ENCODE measurements at places on chromosomes 7 and 10. TPM values are rescaled to one million over a fixed set of nuclear protein-coding genes. Genes with fewer than 3 reads are reported as not detected.

- no peak overlapping the region for H3K4me3 ChIP-seq
- H3K36me3 ChIP-seq, result no peaks in the 10 kb centered on the region
- no peaks in the 10 kb centered on the region for H3K4me1 ChIP-seq
- no peak overlapping the region for H3K27ac ChIP-seq
- no peaks in the 10 kb centered on the region for H3K27me3 ChIP-seq
Measured at GRCh38 chr7:37832194-37832593, 16.2 kb upstream of the NME8 start.

DNA sequence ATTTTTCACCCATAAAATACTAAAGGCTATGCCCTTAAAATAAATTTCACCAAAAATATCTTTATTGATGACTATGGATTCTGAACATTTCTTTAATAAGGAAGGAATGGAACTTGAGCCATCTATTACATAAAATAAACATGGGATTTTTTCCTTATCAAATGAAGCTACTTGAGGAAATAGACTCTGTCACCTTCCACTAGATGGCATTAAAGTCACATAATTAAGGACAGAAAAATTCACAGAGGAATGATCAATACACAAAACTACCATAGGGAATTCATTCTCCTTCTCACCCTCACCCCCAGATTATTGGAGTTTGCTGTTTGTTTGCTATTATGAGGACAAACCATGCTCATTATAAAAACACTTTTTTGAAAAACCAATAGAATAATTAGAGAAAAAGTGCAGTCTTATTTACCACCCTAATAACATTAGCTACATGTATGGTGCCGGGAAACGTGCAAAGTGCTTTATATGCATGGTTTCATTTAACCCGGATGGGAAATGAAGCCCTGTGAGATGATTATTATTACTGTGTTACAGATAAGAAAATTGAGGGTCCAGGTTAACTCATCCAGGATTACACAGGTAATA, 21.1 kb upstream of the FOXI2 start:
- no peak overlapping the region for H3K27ac ChIP-seq
- H3K36me3 ChIP-seq, result no peaks in the 10 kb centered on the region
- H3K4me1 ChIP-seq, result no peaks in the 10 kb centered on the region
- H3K27me3 ChIP-seq, result no peaks in the 10 kb centered on the region
- DNase-seq, result peak; percentile 9

DNA sequence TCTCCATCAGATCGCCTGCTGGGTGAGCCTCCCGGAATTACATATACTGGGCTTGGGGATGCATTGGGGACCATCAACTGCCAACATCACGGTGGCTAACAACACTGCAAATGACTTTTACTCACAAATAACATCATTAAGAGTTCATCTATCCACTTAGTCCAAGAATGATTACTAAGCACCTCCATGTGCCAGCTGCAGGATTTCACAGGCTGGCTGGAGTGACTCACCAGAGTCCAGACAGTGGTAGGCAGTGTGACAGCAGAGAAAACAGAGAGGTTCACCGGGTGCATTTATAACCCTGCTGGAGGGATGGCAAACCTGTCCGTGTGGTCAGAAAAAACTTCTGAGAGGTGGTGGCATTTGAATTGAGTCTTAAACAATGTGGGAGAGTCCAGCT, 3.2 kb upstream of the IGFBP3 start:
- no peak overlapping the region for H3K4me3 ChIP-seq
- H3K27me3 ChIP-seq, result peaks cover 9% of the 10 kb centered on the region
- H3K36me3 ChIP-seq, result no peaks in the 10 kb centered on the region
- peaks cover 43% of the 10 kb centered on the region for H3K4me1 ChIP-seq
- H3K27ac ChIP-seq, result peak overlapping the region; percentile 54

GRCh38 chr7:47228386-47229014, 353.4 kb downstream of the TNS3 start:
- DNase-seq, result no peak
- no peak overlapping the region for H3K4me3 ChIP-seq
- H3K27me3 ChIP-seq, result no peaks in the 10 kb centered on the region

GRCh38 chr7:80468931-80469714, 42.7 kb downstream of the GNAT3 start:
- peaks cover 7% of the 10 kb centered on the region for H3K4me1 ChIP-seq
- H3K27me3 ChIP-seq, result no peaks in the 10 kb centered on the region
- no peak overlapping the region for H3K4me3 ChIP-seq
- no peaks in the 10 kb centered on the region for H3K36me3 ChIP-seq

The ZCWPW1 gene
- 2.6 TPM for total RNA-seq

The FOXP2 gene
- 3.3 TPM for total RNA-seq

DNA sequence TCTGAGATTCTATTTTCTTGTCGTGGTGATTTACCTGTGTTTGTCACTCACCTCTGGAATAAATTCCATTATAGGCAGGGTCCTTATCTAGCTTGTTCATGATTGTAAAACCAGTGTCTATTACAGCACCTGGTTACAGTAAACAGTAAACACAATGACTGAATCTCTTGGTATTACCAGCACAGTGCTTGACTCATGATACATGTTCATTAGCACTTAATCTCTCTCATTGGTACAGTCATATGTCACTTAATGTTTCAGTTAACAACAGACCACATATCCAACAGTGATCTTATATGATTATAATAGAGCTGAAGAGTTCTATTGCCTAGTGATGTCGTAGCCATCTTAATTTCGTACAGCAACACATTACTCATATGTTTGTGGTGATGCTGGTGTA, 1.6 kb upstream of the TASOR2 start:
- H3K27ac ChIP-seq, result no peak overlapping the region
- no peak overlapping the region for H3K4me3 ChIP-seq
- H3K4me1 ChIP-seq, result peaks cover 4% of the 10 kb centered on the region
- DNase-seq, result no peak
- H3K36me3 ChIP-seq, result no peaks in the 10 kb centered on the region

DNA sequence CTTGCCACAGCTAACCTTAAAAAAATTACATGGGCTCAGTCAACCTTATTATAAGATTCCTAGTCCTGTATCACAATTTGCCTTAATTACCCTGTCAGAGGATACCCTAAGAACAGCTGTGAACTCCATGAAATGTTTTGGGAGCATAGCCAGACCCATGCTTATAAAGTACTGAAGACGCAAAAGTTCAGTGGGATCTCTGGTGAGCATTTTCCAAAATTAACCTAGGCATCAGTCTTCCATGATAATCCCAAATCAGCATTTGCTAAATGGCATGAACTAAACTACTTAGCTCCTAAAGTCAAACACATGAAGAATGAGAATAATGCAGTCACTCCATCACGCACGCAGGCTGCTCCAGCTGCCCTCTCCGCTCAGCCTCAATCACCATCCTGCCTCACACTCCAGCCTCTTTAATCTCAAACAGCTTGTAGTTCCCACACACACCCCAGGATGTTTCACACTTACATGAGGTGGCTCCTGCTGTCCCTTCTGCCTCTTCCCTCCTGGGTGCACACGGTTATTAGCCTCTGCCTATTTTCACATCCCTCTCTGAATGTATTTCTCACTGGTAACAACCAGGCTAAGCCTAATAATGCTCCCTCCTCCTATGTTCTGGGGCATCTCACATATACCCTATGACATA, 15.3 kb downstream of the IGF2BP3 start:
- no peak overlapping the region for H3K4me3 ChIP-seq
- no peaks in the 10 kb centered on the region for H3K4me1 ChIP-seq
- no peak overlapping the region for H3K27ac ChIP-seq
- peaks cover 3% of the 10 kb centered on the region for H3K36me3 ChIP-seq
- DNase-seq, result no peak
